ENCODE measurements at places on chromosomes 2 and 18.
A peak's percentile ranks its signal among the peaks of the same experiment; 100 is the strongest.

DNA sequence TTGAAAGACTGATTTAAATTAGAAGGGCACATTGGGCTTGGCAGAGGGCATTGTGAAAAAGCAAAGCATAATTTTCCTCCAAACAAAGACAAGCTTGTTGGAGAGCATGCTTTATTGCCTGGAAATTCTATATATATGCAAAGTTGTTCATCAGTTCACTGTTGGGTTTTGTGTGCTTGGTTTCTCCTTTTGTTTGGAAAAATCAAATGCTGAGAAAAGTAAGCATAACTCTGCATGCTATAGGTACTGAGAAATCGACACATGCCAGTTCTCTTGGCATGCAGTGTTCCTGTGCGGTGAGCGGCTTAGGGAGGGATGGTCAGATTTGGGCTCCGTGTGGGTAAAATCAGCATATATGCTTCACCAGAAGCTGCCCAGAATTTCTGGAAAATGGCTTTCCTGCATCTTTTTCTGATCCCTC lies 161.0 kb downstream of the RAPGEF4 start:
- no peak for DNase-seq

DNA sequence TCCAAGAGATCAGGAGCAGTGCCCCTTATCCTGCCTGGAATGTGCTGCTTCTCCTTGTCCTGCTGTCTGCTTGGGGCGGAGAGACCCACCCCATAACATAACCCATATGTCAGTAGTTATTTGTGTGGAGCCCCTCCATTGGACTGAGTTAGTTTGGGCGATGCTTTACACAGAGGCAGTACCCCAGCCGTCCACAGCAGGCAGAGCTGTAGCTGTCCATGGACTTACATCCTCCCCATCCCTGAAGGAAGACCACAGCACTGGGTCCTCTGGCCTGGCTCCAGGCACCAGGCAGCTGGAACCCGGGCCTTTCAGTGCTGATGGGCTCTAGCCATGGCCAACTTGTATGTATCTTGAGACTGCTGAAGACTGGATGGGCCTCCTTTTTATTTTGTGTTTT lies 20.3 kb downstream of the GKN2 start:
- no peak for DNase-seq

DNA sequence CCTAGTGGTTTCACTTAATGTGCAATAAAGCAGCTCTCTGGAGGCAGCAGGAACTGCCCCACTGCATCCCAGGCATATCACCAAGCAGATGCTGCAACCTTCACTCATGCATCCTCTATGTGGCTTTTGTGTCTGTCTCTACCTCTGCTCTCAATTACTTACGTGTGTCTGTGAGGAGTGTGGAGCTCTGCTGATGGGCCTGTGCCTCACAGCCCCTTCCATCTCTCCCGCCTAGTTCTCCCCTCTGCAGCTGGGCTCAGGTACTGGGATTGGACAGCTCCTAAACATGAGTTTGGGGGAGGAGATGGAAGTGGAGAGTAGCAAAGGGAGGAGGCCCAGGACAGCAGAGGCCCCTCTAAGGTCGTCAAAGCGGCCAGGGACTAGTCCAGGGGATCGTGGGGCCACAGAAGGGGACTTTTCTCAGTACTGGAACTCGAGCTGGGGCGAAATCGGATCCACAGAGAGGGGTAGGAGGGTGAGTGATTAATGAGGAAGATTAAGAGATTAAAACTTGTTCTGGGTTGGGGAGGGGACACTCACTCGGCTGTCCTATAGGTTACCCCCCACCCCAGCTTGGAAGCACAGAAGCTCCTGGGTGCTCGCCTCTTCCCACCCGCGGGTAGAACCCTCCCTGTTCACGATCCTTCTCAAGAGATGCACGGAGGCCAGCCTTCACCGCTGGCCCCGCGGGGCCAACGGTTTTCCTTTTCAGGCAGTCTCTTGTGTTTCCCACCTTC lies 2.1 kb upstream of the LBX2 start:
- DNase-seq, result no peak

DNA sequence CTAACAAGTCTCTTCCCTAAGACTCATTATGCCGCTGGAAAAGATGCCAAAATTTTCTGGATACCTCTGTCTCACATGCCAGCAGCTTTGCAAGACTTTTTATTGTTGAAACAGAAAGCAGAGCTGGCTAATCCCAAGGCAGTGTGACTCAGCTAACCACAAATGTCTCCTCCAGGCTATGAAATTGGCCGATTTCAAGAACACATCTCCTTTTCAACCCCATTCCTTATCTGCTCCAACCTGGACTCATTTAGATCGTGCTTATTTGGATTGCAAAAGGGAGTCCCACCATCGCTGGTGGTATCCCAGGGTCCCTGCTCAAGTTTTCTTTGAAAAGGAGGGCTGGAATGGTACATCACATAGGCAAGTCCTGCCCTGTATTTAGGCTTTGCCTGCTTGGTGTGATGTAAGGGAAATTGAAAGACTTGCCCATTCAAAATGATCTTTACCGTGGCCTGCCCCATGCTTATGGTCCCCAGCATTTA lies 26.3 kb downstream of the DHRS9 start:
- DNase-seq, result no peak

- DNase-seq, result no peak
Measured at GRCh38 chr18:40939656-40940515, 1015.1 kb upstream of the PIK3C3 start.

DNA sequence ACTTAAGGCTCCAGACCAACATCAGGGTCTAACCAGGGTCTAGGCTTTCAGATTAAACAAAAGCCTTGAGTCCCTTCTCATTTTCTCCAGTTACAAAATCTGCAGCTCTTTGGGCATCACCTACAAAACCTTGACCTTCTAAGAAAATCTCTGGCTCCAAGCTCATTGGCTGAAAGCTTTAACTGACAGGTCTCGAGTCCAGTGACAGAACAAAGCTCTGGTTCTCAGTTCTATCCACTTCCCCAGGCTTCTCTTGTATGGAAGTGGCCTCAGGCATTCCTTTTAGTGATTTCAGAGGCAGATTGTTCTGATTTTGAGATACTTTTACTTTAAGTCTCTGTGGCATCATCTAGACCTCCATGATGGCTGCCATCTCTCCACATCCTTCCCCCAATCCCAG lies 11.3 kb downstream of the SIX2 start:
- DNase-seq, result no peak

DNA sequence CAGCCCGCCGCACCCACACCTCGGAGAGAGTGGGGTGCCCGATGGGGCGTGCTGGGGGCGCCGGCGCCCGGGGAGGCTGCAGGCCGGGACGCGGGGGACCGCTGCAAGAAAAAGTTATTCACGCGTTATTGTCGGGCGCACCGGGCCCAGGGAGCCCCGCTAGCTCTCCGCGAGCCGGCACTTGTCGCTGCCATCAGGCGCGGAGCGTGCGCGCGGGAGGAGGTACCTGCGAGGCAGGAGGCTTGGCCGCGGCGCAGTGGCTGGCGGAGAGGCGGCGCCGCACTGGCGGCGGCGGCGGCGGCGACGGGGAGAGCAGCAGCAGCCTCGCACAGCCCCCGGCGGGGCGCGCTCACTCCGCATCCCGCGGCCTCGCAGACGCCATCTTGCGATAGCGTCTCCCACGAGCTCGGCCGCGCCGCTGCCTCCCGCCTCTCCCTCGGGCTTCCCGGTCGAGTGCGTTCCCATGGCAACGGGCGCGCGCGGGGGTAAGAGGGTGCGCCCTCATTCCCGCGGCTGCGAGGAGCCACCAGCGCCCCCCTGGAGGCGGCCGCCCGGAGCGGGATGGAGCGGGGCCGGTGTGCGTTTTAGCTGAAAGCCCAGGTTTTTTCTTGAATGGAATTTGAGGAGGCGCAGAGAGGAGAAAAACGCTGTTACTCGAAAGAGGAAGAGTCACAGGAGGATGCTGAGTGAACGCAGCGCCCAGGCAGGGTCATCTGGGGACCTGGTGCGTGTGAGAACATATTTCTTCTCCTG lies at the start of gene CHN1:
CHN1 (minus strand) TSS at position 402 of the 753 bp plus-strand sequence. CDS start 469 bp downstream, outside the sequence.
- peak; percentile 50 for DNase-seq

GRCh38 chr18:12258719-12259705 lies 4.9 kb downstream of the CIDEA start:
- no peak for DNase-seq

GRCh38 chr2:170972296-170973224 lies 43.5 kb downstream of the GORASP2 start:
- no peak for DNase-seq

DNA sequence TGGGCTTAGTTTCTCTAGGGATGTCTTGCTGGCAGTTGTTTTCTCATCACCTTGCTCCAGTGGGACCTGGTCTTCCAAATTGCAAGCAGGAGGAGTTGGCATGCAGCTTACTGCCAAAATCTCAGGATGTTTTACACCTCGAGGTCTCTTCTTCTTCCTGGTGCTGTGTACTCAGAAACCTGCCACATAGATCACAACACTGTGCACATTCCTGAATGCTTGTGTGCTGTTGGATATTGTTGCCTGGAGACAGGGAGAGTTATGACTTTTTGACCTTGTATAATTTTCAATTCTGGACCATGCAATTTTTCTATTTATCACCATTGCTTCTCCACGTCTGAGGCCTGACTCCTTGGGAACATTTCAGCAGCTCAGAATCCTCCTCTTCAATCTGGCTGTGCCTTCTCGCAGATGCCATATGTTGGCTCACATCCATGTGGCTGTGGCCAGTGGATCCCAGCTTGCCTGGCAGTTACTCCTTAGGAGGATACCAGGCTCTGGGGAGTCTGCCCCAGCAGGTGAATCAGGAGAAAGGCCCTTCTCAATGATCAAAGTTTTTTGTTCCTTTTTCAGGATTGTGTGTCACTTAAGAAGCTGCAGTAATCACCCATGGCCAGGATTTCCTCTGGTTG lies 489.3 kb downstream of the TSN start:
- DNase-seq, result no peak

DNA sequence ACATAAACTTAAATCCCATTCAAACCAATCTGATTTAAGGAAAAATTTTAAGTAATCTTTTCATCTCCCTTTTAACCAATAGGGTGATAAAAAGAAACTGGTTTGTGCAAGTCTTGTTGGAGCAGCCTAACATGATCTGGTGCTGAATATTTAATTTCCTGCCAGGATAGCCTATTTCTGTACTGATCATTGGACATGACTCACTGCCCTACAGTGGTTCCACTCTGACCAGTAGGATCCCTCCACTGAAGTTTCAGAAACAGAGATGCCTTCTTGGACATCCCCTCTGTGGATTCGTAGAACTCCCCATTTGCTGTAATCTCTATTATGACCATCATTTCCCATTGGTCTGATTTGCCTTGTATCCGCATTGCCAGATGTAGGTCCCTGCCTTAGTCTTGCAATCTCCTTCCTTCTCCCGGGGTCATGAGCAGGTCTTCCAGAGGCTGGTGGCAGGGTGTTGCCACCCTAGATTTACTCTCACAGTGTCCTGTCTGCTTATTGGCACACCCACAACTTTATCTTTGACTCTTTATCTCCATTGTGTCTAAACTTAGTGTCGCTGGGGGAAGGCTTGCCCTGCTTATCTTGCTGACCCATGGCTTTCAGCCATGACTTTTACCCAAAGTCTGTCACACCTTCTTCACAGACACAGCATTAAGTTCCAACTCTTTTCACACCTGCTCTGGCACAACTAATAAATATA lies 12.3 kb upstream of the SETBP1 start:
- no peak for DNase-seq

DNA sequence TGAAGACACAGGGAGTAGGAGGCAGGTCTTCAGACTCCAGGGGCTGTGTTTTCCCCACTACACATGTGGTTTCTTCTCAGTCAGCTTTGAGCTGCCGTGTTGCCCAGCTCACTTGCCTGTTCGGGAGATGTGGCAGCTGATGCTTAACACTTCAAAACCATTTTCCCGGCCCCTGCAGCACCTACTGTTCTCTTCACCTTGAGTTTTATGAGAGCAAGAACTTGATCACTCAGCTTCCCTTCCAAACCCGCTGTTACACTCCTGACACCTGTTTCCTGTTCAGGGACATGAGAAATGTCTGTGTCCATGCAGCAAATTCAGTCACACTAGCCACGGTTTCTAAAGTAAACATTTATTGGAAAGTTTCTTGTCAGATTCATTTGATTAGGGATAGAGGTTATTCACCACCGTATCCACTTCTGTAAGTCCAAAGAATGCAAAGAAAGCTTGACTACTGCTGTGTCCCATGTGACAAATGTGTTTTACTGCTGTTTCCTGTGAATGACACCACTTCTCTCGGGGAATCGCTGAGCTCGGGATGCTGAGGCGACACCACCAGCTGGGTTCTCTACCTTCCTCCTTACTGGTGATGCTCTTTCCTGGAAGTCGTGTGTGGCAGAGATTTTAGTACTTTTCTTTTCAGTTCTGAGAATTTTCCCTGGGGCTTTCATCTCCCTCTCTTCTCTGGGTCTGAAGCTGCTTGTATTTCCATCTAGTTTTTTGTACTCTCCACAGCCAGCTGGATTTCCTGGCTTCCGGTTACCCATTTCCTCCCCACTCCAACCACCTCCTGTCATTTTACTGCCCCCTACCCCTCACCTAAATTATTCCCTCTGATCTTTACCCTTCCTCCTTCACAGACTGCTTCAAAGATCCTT lies 91.7 kb downstream of the KLF7 start:
- DNase-seq, result peak; percentile 42

GRCh38 chr2:24214880-24215279 lies 40.0 kb downstream of the FAM228A start:
- DNase-seq, result no peak

DNA sequence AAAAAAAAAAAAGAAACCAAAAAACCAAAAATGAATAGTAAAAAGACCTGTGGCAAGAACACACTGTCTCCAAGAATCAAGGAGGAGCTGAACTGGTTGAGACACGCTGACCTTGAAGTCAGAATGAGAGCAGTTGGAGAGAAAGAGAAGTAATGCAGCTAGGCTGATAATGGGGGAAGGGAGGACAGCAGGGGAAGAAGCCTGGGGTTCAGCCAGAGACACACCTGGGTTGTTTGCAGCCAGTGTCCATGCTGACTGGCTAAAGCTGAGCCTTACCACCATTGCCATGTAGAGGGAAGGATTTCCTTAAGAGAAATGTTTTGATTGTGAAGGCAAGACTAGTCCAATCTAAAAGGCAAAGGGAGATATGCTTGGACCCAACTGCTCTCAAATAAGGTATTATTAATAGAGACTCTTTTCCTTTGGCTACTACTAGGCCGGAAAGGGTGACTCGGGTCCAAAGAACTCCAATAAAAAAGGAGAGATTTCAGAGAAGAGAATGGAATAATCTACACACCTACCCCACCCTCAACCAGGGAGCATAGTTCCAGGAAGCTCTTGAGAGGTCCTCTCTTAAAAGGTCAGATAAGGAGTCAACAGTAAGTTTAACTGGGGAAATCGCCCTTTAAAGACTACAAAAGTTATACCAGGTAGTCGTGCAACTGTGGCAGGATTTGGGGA lies 25.2 kb upstream of the REL start:
- no peak for DNase-seq

GRCh38 chr2:63651861-63652651 lies 63.3 kb downstream of the MDH1 start:
- DNase-seq, result no peak

GRCh38 chr2:166060191-166060590 lies 67.6 kb downstream of the SCN1A start:
- DNase-seq, result no peak

GRCh38 chr2:167832868-167833287 lies 414.5 kb downstream of the STK39 start:
- DNase-seq, result no peak

GRCh38 chr2:106195981-106196380 lies 1.9 kb upstream of the UXS1 start:
- no peak for DNase-seq

- DNase-seq, result no peak
Measured at GRCh38 chr2:402721-403120, 114.8 kb upstream of the ALKAL2 start.

Measured in activated CD4-positive, alpha-beta T cell treated with anti-CD3 and anti-CD28 coated beads, Interleukin-2, amount 50 U/mL, for 4 hours (primary cell).